Tongue (tissue), 3 donors: ENCODE measurements at places on chromosomes 12 and 14. TPM values are rescaled to one million over a fixed set of nuclear protein-coding genes. Genes with fewer than 3 reads are reported as not detected.

DNA sequence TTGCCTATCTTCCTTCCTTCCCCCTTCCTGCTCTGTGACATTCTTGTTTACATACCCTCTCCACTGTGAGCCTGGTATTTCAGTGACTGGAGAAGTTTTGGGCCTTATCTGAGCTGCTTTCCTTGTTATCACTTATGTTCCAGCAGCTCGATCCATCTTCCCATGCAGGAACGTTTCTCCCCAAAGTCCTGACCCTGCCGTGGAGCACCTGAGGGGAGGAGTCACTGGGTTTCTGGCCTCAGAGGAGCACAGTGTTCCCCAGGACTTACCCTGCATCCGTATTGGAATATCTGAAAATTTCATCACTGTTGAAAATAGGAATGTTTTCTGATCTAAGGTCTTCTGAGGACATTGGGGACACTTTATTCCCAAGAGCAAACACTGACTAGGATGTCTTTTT is 141.8 kb downstream of the CACNA1C start:
- DNase-seq = no peak

GRCh38 chr12:8699714-8700113 is 1.9 kb downstream of the RIMKLB start:
- no peak for DNase-seq

- no peak for DNase-seq
These were observed 7.4 kb downstream of the SMAGP start for GRCh38 chr12:51262758-51263177.

GRCh38 chr14:100815478-100816285 is 10.2 kb upstream of the MEG3 start:
- peak; percentile 84 for DNase-seq

- DNase-seq = no peak
These were observed 17.3 kb upstream of the CCND2 start for GRCh38 chr12:4256043-4256826.

GRCh38 chr12:101563212-101563611 is 31.6 kb upstream of the MYBPC1 start:
- no peak for DNase-seq

- DNase-seq = peak; percentile 35
These were observed 74.3 kb upstream of the ARID2 start for GRCh38 chr12:45655186-45655585.

DNA sequence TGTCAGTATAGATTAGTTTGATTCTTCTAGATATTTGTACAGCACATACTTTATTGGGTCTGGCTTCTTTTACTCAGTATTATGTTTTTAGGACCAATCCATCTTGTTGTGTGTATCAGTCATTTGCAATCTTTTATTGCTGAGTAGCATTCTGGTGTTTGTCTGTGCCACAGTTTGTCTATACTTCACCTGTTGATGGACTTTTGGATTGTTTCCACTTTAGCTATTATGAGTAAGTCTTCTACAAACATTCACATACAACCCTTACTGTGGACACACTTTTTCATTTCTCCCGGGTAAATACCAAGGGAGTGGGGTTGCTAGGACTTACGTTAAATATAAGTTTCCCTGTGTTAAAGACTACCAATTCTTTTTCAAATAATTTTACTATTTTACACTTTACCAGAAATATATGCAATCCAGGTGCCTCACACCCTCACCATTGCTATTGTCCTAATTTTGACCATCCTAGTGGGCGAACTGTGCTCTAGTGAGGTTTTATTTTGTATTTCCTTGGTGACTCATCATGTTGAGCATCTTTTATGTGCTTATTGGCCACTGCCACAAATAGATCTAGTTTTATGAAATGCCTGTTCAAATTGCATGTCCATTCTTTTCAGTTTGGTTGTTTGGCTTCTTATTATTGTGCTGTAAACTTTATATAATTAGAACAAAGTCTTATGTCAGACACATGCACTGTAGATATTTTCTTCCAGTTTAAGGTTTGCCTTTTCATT is 304.7 kb upstream of the TMTC1 start:
- peak; percentile 35 for DNase-seq

GRCh38 chr12:110245369-110245772 is 35.7 kb upstream of the ATP2A2 start:
- no peak for DNase-seq

- DNase-seq = no peak
These were observed 41.7 kb downstream of the NEDD1 start for GRCh38 chr12:96948782-96949181.

GRCh38 chr12:32454075-32454474 is 54.7 kb downstream of the FGD4 start:
- DNase-seq = no peak

DNA sequence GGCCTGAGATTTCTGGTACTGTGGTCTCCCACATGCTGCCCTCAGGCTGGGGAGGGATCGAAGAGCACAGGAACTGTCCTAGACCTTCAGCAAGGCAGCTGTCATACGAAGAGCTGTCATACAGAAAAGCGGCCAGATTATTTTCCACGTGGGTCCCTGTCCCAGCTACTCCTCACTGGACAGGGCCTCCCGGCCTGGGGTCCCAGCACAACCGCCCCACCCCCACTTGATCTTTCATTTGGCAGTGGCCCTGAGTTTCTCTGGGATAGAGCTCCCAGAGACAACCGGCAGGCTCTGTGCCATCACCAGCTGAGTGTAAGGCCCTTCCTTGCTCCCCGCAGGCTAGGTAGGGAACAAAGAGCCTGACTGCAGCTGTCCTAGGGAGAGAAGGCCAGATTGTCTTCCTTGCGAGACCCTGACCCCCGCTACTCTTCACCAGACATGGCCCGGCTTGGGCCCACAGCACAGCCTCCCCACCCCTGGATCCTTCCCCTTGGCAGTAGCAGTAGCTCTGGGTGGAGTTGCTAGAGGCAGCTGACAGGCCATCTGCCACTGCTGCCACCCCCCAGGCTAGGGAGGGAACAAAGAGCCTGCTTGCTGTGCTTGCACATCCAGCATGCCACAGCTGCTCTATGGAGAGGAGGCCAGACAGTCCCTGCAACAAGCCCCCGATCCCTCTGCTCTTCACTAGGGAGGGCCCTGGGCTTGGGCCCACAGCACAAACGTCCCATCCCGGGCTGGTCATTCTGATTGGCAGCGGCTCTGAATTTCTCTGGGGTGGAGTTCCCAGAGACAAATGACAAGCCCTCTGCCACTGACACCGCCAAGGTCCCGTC is 3.1 kb upstream of the OR4N2 start:
- no peak for DNase-seq

DNA sequence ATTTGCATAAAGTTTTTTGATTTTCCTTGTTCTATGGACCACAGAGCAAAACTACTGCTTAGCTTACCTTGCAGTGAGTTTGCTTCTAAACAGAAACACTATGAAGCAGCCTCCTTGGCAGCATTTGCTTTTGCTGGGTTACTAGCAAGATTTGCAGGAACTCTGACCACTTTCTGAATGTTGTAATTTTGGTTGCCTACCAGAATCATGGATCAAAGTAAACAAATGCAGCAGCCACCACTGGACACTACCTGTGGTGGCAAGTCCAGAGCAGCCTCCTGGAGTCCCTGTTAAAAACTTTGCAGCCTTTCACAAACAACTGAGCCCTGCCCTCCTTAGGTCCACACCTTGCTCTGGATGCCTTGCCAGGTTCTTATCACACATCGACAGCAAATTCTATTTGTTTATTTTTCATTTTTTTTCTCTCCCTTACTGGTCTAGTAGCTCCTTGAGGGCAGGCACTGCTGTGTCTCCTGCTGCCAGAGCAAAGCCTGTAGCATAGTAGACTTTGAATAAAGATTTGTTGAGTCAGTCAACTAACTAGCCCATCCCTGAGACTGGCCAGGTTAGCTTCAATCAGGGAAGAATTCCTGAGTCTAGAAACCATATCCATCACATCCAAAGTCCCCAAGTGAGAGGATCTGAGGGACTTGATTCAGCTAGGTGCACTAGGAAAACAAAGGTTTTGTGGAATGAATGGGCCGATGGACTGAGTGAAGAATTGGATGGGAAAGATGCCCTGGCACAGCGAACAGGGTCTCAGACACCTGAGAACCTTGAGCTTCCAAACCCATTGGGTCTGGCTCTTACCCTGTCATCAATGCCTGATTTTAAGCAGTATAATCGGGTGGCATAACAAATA is 5.7 kb downstream of the TTC6 start:
- DNase-seq = no peak

EFCAB11 gene
- total RNA-seq = 13.2 TPM

ADAMTS20 gene
- total RNA-seq = 0.21 TPM

LBHD2 gene
- total RNA-seq = not detected
